ENCODE measurements at places on chromosomes 1 and 21. TPM values are rescaled to one million over a fixed set of nuclear protein-coding genes. Genes with fewer than 3 reads are reported as not detected.

Gene ATP8B2
- 31.6 TPM for total RNA-seq

DNA sequence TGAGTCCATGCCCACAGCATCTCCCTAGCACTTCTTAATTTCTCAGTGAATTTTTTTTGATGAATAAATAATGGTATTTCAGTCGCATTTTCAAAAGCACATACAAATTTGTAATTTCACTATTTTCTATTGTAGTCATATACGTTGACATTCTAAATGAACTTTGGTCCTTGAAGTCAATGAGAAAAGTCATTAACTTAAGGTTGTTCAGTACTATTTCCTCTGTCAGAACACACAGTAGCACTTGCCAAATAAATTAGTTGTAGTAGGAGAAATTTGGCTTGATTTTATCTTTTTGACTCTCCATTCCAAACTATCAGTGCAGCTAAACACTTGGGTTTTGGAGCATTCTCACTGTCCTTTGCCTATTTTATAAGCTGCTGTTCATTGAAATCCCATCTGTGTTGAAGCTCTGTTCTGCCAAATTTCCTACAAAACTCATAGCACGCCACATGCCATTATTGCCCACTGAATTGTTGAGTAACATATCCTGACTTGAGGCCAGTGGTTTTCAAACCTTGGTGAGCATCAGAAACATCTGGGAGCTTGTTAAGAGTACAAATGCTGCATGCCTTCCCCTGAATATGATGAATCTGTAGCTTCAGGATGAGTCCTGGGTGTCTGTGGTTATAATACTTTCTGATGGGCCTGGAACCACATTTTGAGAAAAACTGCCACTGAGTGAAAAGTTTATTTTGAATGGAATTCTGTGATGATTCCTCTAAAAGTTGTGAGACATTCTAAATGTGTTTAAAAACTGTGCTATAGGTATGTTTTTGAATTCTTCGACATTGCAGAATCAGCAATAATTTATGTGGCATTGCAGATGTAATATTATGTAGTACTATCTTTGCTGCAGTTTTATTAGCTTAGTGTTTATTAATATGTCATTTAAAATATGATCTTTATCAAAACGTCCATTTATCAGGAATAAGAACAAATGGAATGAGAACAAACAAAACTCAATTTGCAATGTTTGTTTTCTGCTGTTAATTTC is 78.9 kb downstream of the DNM3 start:
- DNase-seq, result no peak

- peak; percentile 93 for DNase-seq
These were observed 14.0 kb upstream of the TBX15 start for GRCh38 chr1:119002028-119002686.

Gene OR2T33
- 0.57 TPM for total RNA-seq

- DNase-seq, result no peak
These were observed 805 bp downstream of the ATG4C start for GRCh38 chr1:62784509-62785365.

Gene KCNJ9
- total RNA-seq, result not detected

GRCh38 chr1:99456536-99456935 is 189.4 kb upstream of the PALMD start:
- peak; percentile 75 for DNase-seq

Gene CELA3B
- not detected for total RNA-seq

DNA sequence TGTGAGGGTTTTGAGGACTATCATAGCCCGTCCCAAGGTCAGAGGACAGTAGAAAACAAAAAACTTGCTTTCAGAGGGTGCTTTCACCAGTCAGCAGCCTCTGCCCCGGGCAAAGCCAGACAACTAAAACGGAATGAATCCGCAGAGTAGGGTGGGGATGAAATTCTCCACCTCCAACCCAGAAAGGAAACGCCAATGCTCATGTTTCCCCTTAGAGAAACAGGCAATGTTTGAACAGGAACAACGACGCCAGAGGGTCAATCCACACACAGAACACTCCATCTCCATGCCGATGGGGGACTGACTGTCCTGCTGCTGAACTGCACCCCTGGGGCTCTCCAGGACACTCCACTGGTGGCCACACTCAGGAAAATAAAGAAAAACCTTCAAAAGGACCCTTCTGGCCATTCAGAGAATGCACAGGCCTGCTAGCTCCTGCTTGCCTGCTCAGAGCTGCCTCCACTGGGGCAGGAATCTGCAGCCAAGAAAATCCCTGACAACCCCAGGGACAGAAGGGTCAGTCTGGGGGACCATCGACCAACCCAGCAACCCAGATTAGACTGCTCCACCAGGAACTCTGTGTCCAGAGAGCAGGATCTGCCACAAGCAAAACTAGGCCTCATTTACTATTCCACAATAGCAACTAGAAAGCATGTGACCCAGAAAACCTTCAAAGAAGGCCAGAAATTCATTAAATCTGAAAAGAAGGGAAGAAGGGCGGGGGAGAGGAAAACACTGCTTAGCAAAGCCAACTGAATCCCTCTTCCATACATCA is 116.0 kb downstream of the TOMM20 start:
- peak; percentile 53 for DNase-seq

- DNase-seq, result no peak
These were observed 143.3 kb upstream of the JUN start for GRCh38 chr1:58927041-58927721.

GRCh38 chr1:55259911-55260609 is 44.9 kb upstream of the USP24 start:
- DNase-seq, result no peak

Gene BCAN
- total RNA-seq, result not detected

DNA sequence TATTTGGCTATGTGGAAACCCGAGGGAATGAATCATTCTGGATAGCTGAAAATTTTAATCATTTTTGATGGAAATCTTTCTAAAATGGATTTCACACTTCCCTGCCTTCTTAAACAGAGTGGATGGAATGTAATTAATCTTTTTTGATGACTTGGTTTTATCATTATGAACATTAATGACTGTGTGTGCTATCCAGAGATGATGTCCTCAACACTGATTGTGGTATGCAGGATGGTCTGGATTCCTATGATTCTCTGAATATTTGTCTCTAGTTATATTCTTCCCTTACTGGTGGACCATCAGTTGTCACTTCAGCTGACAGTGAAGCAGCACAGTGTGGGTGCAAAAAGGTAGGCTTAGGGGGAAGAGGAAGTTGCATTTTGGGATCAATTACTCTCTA is 513.5 kb downstream of the LMO4 start:
- no peak for DNase-seq

- no peak for DNase-seq
These were observed 36.3 kb downstream of the TNNI3K start for GRCh38 chr1:74271503-74271902.

Gene OR10X1
- not detected for total RNA-seq

Gene PRR9
- total RNA-seq, result not detected

- no peak for DNase-seq
These were observed 6.1 kb downstream of the SLC25A44 start for GRCh38 chr1:156200044-156200443.

GRCh38 chr1:54355931-54356679 is 50.1 kb downstream of the SSBP3 start:
- DNase-seq, result no peak

- peak; percentile 69 for DNase-seq
These were observed 2.8 kb downstream of the MYCL start for GRCh38 chr1:39898648-39899603.

Gene PARK7
- 448 TPM for total RNA-seq

Gene TRIM67
- total RNA-seq, result 0.17 TPM

GRCh38 chr1:211748810-211749209 is 73.4 kb upstream of the NEK2 start:
- no peak for DNase-seq

DNA sequence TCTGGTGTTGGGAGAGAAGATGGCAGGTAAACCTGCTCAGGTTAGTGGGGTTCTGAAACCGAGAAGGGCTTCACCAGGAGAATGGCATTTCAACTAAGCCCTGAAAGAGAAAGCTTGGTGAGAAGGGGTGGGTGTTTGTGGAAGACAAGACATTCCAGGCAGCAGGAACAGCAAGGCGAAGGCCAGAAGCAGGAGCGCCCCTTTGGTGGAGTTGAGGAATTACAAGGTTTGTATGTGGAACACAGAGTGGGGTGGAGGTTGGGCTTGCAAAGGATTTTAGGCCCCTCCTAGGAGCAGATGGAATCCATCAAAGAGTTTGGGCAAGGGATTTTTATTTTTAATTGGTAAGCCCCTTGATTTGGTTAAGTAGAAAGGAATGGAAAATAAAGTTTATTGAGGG is 24.8 kb upstream of the ELOA start:
- peak; percentile 65 for DNase-seq

Gene PLPP3
- 2.8 TPM for total RNA-seq

Gene PLEKHN1
- total RNA-seq, result 3.8 TPM

DNA sequence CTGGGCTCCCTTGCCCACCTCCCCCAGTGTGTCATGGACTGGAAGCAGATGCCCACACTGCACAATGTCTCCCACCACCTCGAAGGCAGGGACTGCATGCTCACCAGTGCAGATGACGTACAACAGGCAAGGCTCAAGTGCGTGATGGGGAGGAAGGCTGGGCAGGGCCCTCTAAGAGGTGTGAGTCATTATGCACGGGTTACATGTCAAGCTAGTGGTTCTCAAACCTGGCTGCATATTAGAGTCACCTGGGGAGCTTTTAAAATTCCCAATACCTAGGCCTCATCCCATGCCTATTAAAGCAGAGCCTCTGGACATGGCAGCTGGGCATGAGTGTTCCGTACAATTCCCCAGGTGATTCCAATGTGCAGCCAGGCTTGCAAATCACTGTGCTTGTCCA is 137.9 kb upstream of the NGF start:
- DNase-seq, result no peak

DNA sequence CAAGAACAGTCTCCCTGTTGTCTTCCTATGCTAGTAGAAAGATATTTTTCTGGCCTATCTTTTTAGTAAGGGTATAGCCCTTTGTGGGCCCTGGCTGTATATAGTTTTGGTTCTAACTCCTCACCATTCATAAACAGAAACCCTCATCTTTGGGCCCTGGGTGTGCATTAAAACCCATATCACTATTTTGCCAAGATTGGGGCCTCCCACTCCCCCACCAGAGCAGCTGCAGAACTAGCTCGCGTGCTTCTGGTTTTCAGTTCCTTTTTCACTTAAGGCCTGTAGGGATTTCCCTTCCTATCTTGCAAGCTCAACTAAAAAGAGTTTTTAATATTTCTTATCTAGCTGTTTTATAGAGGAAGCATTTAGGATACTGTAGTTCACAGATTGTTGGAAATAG is 106.4 kb downstream of the RGL1 start:
- DNase-seq, result no peak

DNA sequence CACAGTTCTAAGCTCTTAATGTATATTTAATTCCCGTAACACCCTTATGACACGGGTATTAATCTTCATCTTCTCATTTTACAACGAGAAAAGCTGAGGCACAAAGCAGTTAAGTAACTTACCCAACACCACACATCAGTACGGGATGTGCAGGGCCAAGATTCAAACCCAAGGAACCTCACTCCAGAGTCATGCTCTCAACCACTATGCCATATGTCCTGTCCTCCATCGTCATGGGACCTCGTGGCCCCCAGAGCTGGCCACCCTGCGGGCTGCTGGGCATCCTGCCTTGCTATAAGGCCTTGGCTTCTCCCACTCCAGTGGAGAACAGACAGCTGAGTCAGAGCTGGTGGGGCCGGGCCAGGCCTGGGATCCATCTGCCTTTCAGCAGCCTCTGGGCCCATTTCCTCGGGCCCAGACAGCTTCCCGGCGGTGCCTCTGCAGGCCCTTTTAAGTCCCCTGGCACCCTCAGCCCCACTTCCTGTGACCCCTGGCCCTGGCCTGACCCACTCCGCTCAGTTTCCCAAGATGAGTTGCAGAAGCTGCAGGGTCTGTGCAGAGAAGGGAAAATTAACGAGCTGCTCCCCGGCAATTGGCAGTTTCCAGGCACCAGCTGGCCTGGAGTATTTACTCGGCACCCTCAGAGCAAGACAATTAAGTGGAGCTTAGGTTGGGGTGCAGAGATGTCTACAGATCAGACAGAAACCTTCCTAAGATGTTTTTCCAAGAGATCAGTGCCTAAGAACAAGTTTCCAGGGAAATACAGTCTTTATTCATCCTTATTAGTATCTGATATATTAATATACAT is 98.2 kb downstream of the EPHB2 start:
- DNase-seq, result peak; percentile 83

Gene ZNF648
- total RNA-seq, result not detected

Gene NPR1
- total RNA-seq, result not detected

DNA sequence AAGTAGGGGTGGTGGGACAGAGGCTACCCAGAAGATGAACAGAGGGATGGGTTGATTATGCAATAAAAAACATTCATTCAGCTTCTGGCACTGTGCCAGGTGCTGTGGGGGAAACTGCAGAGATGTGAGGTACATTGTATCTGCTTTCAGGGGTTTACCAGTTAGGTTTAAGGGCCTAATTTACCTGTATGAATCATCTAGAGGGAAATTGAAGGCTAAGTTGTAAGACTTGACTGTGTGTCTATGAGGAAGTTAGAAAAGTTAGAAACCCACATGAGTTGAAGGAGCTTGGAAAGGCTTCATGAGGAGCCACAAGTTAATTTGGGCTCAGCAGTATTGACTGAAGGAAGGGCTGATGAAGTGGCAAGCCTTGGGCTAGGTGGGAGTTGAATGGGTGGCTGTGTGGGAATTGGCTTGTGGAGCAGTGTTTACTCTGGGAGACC is 36.7 kb upstream of the APOBEC4 start:
- DNase-seq, result no peak

Gene ADCY10
- total RNA-seq, result not detected

Gene NUAK2
- 12.4 TPM for total RNA-seq

DNA sequence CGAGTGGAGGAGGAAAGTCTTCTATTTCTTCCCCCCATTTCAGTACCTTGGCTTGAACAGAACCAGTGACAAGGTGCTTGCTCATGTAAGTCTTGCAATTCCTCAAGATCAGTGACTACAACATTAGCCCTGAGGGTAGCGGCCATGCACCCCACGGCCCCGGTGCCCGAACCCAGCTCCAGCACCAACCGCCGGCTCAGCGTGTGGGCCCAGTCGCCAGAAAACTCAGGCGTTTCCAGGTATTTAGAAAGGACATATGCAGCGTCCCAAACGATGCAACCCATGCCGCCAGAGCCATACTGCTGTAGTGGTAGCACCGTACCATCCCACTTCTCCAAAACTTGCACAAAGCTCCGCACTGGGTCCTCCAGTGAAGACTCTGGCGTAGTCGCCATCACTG is 11.2 kb upstream of the MANEAL start:
- no peak for DNase-seq

Gene TMEM200B
- total RNA-seq, result 2.1 TPM

- DNase-seq, result no peak
These were observed 43.2 kb upstream of the TACSTD2 start for GRCh38 chr1:58620259-58620658.

DNA sequence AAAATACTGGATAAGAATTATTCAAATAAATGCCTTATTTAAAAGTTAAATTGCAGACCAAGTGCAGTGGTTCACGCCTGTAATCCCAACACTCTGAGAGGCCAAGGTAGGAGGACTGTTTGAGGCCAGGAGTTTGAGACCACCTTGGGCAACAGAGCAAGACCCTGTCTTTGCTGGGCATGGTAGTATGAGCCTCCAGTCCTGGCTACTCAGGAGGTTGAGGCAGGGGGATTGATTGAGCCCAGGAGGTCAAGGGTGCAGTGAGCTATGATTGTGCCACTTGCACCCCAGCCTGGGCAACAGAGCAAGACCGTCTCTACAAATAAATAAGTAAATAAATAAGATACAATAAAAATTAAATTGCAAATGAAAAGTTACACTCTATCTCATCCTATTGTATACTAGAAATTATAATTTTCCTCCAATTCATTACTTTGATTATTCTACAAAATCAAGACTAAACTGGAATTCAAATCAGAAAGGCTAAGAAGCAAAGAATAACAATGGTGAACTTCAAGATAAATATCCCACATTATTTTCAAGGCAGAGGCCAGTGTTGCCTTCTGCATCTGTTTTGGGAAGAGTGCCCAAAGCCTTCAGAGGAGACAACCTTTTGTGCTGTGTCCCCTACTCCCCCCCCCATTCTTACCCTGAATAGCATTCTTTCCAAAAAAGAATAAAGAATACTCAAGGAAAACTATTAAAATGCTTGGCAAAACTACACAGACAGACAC is 73.3 kb upstream of the IRF2BP2 start:
- DNase-seq, result no peak
